ENCODE measurements at places on chromosomes 4 and X.

DNA sequence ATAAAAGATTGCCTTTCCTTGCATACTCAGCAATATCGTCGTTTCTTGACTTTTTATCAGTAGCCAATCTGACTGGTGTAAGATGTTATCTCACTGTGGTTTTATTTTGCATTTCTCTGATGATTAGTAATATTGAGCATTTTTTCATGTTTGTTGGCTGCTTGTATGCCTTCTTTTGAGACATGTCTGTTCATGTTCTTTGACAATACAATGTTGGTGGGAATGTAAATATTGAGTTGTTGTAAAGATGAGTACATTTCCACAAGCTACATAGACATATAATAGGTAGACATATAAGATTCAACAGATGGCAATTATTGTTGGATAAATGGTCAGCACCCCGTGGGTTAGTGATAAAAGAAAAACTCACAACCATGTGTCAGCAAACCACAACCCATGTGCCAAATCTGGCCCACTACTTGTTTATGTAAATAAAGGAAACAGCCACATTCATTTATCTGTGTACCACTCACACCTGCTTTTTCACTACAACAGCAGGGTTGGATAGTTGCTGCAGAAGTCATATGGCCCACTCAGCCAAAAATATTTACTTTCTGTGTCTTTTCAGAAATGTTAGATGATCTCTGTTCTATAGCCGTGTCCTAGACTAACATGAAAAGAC is 153.1 kb upstream of the VCX start:
- DNase-seq, result no peak

DNA sequence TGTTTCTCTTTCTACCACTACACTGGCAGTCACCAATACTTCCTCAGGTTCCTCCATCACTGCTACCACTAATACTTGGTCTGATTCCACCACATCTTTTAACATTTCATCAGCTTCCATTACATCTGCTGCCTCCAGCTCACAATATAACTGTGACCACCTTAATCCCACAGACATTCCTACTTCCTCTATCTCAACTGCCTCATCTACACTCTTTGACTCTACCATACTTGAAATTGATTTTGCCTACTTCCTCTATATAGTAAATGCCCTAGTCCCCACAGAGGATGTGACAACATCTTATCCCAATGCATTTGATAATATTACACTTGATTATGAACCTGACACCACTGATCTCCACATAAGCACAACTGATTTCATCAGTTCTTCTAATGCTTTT is 29.0 kb downstream of the OPRPN start:
- DNase-seq, result no peak

- no peak for DNase-seq
Observed at GRCh38 chrX:113933931-113934330, 650.0 kb upstream of the HTR2C start.

GRCh38 chr4:91322961-91323360 is 980.8 kb upstream of the GRID2 start:
- DNase-seq, result no peak

GRCh38 chr4:123246085-123246484 is 150.5 kb upstream of the SPRY1 start:
- no peak for DNase-seq

- no peak for DNase-seq
Observed at GRCh38 chr4:100208459-100208858, 18.2 kb upstream of the DDIT4L start.

DNA sequence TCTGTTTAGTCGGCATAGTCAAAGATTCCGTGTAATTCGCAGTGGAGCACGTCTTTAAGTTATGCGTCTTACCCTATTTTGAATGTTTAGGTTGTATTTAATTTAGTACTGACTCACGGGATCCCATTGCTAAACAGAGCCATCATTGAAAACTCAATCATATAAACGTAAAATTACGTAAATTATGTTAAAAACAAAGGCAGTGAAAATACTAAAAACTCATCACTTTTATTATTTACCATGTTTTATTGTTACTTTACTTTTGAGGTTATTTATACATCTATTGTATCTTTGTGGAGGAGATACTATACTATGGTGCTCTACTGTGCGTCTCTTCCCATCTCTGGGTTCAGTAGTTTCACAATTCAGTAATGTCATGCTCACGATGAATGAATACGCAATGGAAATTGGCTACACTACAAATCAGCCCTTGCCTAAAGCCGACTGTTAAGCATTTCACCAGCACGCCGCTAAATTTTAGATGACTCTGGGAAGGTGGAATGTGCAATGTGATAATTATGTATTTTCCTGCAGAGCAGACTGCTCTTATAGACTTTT is 944 bp downstream of the FUNDC2 start:
- no peak for DNase-seq
